ENCODE measurements at places on chromosomes 2 and 18.

GRCh38 chr2:24175631-24176187 lies 856 bp downstream of the FAM228A start:
- no peak for DNase-seq

DNA sequence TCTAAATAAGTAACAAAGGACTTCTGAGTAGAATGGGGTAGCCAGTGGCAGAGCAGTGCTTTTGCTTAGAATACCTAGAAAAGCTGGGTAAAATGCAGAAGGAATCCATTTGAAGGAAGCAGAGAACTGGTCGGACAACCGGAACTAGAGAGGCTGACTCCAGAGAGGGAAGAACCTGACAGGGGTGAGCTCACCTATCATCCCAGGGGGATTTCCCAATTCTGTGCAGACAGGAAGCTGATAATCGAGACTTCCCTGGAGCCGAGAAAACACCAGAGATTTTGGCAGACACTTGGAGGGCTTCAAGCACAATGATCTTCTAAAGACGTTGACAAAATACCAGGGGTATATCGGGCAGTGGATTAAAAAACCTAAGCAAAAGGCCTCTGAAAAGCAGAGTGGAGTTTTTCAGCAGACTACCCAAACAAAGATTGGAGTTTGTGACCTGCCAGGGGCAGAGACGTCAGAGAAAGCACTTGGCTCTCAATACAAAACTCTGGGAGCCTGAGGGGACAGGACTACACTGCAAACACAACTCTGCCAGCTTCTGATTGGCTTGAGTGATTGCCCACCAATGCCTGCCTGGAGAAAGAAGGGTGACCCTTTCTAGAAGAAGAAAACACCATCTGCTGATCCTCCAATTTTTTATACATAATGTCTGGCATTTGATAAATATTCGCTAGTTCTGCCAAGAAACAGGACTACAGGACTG lies 67.5 kb upstream of the TTN start:
- no peak for DNase-seq

- DNase-seq, result no peak
These were observed 1.3 kb upstream of the SP3 start for GRCh38 chr2:173966274-173967098.

- no peak for DNase-seq
These were observed 3.5 kb downstream of the ICOS start for GRCh38 chr2:203940039-203940438.

DNA sequence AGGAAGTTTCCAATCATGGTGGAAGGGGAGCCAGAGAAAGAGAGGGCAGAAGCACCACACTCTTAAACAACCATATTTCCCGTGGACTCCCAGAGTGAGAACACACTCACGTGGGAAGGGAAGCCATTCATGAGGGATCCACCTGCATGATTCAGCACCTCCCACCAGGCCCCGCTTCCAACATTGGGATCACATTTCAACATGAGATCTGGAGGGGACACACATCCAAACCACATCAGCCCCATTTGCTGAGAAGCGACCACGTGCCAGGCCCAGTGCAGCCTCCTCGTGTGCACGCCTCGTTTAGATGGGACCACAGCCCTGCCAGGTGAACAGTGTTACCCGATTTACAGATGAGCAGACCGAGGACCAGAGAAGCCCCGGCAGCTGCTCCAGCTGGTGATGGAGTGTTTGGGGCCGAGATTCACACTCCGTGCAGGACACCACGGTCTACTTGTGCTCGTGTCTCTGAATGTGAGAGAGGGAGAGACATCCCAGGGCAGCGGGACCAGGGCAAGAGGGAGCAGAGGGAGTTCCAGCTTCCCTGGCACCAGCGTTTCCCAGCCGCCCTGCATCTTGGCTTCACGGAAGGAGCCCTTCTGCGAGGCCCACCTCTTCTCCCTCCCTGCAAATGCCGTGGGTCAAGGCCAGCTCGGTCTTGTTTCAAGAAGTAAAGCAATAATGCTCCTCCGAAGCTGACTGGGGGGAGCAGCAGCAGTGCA lies 76.9 kb upstream of the ODC1 start:
- DNase-seq, result no peak

GRCh38 chr2:14601156-14601770 lies 31.3 kb upstream of the LRATD1 start:
- DNase-seq, result no peak

GRCh38 chr2:139529080-139529479 lies 748.9 kb upstream of the NXPH2 start:
- no peak for DNase-seq

DNA sequence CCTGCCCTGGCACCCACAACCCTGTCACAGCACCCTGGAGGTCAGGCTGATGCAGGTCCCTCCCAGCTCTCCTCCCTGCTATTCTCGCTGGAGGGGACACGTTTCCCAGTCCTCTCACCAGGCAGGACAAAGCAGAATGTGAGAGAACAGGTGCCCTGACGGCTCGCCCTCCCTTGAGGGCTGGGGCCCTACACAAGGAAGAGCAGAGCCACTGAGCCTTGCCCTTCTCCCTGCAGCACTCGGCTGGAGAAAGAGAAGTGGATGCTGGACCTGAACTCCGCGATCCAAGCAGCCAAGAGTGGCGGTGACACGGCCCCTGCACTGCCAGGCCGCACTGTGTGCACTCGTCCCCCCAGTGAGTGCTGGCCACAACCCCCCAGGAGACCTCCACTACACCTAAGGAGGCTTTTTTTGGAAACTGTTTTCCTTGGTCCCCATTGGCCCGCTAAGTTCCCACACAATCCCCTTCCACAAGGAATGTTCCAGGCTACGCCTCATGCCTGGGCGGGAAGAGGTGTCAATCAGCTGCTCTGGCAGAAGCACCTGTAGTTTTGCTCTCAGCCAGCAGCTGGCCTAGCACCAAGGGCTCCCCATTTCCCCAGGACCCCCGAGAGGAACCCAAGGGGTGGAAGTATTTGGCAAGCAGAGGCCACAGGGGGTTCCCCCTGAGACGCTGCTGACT lies 17.4 kb downstream of the STK25 start:
- DNase-seq, result no peak

DNA sequence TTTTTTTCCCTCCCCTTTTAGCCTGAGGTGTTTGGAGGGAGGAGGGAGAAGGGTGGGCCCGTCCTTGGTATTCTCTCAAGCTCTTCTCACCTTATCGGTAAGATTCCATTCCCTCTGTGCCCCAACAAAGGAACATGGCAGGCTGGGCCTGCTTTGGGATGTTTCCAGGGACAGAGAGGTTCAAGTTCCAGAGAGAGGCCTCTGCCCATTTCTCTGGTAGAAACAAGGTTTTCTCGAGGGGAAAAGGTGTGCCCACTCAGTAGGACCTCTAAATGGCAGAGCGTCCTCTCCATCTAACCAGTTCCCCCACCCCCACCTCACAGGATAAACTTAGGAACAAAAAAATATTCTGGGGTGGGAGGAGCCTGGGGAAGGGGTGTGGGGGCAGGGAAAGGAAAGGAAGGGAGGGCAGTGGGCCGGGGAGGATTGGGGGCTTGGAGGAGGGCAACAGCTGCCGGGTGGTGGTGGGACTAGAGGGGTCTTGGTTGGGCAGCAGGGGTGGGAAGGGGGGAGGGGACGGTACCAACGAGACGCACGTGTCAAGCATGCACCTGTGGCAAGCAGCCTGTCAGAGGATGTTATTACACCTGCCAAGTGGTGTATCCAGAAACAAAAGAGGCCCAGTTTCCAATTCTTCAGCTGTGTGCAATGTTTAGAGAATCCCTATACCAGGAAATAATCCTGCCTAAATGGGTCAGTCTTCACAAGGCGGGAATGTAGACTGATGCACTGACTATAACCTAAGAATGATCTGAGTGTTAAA lies 2.1 kb downstream of the PCBP1 start:
- DNase-seq, result no peak

DNA sequence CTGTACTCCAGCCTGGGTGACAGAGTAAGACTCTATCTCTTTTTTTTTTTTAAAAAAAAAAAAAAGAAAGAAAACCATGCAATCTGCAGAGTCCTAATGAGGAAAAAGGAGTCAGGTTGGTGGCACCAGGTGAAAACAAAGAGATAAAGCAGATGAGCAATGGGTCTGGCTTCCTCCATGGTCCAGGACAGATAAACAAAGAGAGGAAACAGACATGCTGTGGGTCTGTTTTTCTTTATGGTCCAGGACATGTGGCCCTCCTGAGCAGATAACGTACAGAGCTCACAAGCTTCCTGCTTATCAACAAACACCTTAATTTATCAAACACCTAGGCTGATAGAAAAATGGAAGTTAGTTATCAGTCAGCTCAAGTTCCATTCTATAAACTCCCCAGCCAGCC lies 24.4 kb upstream of the TUBB6 start:
- no peak for DNase-seq

DNA sequence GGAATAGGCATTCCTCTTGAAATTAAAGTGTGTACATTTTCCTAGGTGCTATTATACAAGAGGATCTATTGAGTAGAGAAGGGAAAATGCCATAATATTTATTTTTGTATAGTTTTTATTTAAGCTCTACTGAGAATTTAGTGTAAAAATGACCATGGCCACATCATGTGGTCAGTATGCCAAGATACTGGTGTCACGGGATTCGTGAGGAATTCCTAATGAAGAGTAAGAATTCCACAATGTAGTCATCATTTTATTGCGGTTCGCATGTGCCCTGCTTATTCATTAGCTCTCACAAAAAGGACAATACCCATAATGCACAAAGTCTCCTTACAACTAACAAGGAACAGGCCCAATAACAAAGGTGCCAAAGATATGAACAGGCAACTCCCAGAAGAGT lies 39.3 kb upstream of the PARD3B start:
- no peak for DNase-seq

- no peak for DNase-seq
These were observed 81.4 kb upstream of the VRK2 start for GRCh38 chr2:57965219-57965618.

GRCh38 chr2:43101751-43102150 lies 124.7 kb downstream of the ZFP36L2 start:
- no peak for DNase-seq

GRCh38 chr2:223731503-223731902 lies 105.9 kb downstream of the AP1S3 start:
- DNase-seq, result no peak

- DNase-seq, result no peak
These were observed 243.3 kb downstream of the LOXHD1 start for GRCh38 chr18:46413684-46414083.

DNA sequence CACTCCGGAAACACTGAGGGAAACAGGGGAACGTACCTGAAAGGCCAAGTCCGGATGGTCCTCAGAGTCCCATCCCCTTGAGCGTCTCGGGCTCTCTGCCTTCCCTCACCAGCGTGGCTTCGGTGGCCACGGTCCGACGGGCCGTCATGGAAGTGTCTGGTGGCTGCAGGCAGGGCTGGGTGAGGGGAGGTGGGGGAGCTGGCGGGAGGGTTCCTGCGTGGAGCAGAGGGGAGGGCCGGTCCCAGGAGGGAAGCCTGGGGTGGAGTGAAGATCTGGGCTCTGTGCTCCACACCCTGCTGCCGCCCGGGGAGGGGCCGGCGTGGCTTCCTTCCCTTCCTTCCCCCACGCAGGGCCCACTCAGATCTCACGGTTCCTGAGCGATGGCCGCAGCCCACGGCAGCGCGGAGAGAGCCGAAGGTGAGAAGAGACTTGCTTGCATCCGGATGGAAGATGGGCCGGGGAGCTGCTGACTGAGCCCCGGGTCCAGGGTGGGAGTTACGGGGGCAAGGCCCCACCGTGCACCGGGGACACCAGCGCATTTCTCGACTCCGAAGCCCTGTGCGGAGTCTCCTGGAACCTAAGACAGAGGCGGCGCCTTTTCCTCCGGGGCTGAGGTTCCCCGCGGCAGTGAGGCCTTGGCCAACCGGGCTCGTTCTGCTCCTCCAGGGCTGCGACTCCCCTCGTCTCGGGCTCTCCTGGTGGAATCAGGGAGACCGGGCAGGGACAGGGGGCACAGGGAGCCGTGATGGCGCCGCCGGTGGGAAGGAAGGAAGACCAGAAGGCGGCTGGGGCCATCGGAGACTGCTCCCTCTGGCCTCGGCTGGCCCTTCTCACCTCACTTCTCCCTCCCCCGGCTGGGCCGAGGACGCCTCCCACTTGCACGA lies 49.1 kb downstream of the KCNF1 start:
- DNase-seq, result no peak

GRCh38 chr2:84201158-84201557 lies 257.9 kb downstream of the SUCLG1 start:
- DNase-seq, result no peak

GRCh38 chr2:21924640-21925285 lies 801.0 kb downstream of the TDRD15 start:
- DNase-seq, result no peak

DNA sequence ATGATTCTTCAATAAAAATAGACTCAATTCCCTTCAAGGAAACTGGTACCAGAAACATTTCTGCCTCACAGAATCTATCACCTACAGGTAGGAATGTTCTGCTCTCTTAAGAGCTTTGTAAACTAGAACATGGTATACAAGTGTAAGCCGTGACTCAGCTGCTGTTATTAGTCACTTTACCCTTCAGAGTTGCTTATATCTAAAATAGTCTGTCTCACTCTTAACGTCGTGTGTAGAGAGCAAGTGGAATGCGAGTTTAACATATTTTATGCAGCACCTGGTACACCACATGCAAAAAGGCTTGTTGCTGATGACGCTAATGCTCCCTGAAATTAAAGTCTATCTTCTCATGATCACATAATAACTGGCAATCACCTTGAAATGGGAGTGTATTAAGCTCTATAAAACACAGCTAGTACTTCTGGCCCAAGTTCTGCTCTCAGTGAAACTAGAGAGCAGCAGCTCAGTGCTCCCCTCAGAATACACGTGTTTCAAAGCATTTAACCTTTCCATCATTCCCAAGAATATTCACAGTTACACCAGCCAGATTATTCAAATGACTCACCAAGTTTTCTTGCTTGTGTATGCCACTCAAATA lies 420.0 kb downstream of the ZEB2 start:
- no peak for DNase-seq

DNA sequence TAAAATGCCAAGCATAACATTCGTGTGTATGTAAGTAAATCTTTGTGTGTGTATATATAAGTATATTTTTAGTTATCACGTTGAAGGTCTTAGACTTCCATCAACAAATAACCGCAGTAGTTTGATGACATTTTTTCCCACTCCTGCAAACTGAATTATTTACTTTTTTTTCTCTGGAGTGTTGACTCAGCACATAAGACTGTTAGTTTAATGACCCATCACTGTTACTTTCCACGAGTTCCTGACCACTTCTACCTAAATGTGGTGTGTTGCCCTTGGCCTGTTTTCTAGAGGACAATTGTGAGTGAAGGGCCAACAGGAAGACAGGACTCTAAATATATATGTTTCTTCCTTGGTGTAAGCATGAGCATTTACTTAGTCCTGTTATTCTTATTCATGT lies 71.3 kb upstream of the TXNDC2 start:
- no peak for DNase-seq

GRCh38 chr18:72675394-72675793 lies 131.3 kb upstream of the CBLN2 start:
- no peak for DNase-seq

GRCh38 chr2:205540036-205540435 lies 142.3 kb upstream of the NRP2 start:
- no peak for DNase-seq

DNA sequence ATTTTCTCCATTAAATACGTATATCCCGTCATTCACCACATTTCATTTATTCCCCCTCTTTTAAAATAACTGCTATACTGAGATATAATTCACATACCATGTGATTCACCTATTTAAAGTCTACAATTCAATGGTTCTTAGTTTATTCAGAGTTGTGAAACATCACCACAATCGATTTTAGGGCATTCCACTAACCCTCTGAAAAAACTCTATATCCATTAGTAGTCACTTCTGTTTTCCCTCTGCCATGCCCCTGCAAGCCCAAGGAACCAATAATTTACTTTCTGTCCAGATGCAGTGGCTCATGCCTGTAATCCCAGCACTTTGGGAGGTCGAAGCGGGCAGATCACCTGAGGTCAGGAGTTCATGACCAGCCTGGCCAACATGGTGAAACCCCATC lies 95.5 kb upstream of the FZD5 start:
- DNase-seq, result no peak

GRCh38 chr2:211070547-211070946 lies 514.1 kb downstream of the CPS1 start:
- no peak for DNase-seq

All from stimulated activated CD8-positive, alpha-beta memory T cell treated with anti-CD3 and anti-CD28 coated beads, Interleukin-4, amount 100 ng/mL, for 1 hour (primary cell).